ENCODE measurements at places on chromosomes 16 and 17.

DNA sequence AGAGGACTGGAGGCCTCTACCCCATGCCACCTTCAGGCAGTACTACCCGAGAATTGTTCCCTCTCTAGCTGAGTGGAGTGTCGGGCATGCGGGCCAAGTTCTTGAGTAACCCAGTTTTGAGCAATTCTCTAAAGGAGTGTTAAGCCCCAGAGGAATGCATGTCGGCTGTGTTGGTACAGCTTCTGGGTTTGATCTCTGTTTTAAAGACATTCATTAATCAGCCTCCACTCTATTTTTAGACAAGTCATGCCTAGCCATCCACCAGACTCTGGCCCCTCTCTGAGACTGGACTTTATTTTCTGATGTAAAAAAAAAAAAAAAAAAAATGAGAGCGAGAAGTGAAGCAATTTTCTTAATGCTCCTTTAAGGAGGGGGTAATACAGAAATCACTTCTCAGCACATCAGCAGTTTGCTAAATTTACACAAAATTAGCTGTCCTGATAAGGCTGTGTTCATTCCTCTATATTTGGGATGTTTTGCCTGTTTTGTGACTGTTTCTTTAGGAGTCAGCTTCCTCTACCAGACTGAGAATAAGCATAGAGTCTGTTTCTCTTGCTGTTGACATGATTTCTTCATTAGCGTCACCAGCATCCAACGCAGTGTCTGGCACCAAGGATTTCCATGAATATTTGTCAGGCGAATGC is 88.7 kb downstream of the AXIN2 start:
- DNase-seq = no peak

DNA sequence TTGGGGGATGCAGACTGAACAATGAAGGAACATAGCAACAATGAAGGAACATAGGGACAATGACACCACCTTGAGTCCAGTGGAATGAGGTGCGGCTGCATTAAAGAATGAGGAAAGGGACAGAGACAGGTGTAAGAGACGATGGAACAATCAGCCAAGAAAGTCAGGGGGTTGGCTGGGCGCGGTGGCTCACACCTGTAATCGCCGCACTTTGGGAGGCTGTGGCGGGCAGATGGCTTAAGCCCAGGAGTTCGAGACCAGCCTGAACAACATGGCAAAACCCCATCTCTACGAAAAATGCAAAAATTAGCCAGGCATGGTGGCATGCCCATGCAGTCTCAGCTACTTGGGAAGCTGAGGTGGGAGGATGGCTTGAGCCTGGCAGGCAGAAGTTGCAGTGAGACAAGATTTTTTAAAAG is 13.6 kb upstream of the CBFB start:
- DNase-seq = no peak

GRCh38 chr17:40098846-40099618 is 1.4 kb downstream of the NR1D1 start:
- DNase-seq = peak; percentile 99

DNA sequence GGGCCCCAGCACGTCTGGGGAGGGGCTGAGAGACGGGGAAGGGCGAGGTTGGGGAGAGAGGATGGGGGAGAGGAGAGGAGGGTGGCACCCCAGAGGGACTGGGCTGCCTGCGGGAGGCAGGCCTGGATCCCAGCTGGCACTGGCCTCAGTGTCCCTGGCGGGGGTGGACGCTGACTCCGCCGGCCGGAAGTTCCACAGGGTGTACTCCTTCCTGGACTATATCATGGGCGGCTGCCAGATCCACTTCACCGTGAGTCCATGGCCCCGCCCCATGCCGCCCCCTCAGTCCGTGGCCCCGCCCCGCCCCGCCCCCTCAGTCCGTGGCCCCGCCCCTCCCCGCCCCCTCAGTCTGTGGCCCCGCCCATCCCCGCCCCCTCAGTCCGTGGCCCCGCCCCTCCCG is 11.3 kb downstream of the CPNE7 start:
- DNase-seq = no peak

DNA sequence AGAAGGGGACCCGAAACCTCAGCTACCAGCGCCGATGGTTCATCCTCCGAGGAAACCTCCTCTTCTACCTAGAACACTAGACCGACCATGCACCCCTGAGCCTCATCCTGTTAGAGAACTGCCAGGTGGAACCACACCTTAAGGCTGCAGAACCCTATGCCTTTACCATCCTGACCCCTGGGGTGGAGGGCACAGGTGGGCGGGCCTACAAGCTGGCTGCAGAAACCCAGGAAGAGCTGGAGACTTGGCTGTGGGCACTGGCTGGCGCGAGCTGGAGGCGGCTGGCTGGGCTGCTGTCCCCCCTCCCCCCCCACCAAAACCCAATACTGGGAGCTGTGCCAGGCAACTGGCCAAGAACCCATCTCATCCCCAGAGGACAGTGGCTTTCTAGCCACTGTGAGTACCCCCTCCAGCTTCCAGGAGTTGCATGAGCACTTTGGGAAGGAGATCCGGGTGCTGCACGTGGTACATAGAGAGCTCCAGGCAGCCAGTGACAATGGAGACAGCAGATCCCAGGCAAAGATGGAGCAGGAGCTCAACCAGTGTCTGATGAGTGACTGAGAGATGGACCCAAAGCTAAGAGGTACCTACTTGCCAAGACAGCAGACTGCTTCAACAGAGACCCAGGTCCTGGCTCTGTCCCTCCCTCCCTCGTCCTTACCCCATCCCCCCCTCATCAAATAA is 1.4 kb upstream of the CD2BP2 start:
- no peak for DNase-seq

GRCh38 chr17:43707184-43707583 is 45.5 kb upstream of the MEOX1 start:
- no peak for DNase-seq

- no peak for DNase-seq
Observed at GRCh38 chr17:60163108-60163784, 13.5 kb downstream of the CA4 start.

DNA sequence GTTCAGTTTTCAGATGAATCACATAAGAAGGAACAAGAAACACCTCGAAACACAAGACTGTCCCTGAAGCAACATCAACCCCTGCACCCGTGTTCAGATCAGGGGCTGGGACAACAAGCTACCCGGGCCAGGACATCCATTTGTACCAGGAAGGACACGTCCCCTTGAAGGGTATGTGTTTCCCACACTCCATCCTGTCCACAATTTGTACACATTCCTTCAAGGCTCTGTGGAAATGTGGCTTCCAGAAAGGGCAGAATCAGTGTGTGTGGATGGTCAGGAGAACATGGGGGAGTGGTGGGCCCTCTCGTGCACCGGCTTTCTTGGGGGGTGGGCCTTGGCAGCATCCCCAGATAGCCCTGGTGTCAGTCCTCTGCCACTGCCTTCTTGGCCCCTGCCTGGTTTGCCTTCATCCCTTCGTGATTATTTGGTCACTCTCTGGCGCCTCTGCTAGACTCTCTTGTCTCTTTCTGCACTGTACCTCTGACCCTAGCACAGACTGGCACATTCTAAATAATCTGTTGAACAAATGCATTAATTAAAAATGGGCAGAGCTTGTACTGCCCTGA is 10.3 kb downstream of the KIFC3 start:
- DNase-seq = no peak

DNA sequence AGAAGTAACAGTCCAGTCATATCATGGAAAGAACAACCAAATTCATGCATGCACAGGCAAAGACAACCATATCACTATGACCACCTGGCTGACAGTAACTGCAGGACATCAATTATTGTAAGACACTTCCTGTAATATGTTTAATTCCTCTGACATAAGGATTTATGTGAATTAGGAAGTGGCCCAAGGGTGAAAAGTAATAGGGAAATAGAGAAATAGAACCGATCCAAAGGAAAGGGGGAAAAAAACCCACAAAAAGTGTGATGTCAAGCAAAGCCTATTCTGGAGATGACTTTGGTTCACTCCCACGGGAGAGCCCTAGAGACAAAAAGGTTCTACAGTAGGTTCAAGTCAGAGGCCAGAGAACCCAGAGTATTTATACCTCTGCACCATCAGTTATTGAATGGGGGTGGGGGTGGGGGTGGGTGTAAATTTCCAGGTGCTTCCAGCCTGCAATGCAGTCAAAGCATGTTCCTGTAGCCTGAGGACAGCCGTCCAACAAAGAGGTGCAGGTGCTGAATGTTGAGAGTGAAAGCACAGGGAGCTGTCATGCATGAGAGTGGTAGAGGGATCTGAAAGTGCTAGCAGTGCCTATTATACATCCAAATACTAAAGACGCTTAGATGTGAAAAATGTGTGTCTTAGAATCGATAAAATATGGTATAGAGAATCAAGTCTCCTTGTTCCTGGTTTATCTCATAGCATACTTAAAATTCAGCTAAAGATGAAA is 95.6 kb upstream of the HLF start:
- DNase-seq = no peak

GRCh38 chr17:81124377-81124776 is 40.9 kb upstream of the PVALEF start:
- DNase-seq = no peak

- no peak for DNase-seq
Observed at GRCh38 chr17:77180503-77181357, 40.0 kb downstream of the SEC14L1 start.

- no peak for DNase-seq
Observed at GRCh38 chr17:79981090-79981489, 54.6 kb downstream of the TBC1D16 start.

- DNase-seq = no peak
Observed at GRCh38 chr16:49516382-49517036, 142.9 kb downstream of the C16orf78 start.

DNA sequence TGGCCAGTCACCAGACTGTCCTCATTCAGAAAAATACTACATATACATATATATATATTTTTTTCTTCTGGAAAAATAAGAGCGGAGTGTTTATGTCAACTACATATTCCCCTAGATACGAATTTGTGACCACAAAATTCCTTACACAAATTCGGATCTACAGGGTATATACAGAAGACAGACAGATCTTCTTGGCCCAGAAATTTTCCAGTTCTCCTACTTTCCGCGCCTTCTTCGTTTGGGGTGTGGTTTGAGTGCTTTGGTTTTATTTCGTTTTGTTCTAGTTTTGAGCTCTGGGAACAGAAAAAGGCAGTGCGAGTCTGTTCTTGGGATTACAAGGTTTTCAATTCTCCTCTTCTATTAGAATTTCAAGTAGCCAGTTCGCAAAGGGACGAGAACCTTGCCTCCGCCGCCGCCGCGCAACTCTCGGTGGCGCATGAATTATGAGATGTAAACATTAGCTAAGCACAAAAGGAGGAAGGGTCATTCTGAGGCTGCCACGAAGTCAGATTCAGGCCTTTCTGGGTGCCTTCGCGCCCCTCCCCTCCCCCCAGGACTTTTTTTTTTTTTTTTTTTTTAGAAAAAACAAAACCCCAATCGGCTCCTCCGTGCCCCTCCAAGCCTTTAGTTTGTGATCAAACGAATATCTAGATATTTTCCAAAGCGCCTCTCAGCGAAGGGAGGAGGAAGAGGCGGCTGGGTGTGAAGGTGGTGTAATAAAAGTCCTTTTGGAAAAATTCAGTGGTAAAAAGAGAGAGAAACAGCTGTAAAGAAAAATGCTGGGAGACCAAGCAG is 1.8 kb upstream of the HOXB4 start:
- DNase-seq = no peak

DNA sequence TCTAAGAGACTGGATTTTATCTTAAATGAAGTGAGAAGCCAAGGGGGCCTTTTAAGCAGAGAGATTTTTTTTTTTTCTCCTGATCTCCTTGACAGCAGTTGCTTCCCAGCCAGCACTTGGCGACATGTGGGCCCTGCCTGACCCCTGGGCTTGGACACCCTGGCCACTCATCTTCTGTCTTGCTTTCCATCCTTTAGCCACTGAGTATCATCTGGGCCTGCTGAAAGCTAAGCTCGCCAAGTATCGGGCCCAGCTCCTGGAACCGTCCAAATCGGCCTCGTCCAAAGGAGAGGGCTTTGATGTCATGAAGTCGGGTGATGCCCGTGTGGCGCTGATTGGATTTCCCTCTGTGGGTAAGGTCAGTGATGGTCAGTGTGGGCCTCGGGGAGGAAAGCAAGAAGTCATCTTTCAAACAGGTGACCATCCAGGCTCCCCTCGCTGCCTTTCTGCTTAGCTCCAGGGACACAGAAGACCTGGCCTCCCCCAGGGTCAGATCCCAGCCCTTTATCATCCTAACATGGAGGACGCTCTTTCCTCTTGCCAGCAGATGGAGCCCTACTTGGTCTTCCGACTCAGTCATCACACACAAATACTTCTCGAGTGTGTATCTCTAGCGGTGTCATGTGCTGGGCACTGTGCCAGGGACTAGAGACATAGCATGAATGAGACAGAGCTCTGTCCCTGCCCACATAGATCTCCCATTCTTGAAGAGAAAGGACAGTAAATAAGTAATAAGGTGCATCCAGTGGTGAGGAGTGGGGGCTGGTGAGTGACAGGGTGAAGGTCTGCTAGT is 6.1 kb downstream of the DRG2 start:
- no peak for DNase-seq

DNA sequence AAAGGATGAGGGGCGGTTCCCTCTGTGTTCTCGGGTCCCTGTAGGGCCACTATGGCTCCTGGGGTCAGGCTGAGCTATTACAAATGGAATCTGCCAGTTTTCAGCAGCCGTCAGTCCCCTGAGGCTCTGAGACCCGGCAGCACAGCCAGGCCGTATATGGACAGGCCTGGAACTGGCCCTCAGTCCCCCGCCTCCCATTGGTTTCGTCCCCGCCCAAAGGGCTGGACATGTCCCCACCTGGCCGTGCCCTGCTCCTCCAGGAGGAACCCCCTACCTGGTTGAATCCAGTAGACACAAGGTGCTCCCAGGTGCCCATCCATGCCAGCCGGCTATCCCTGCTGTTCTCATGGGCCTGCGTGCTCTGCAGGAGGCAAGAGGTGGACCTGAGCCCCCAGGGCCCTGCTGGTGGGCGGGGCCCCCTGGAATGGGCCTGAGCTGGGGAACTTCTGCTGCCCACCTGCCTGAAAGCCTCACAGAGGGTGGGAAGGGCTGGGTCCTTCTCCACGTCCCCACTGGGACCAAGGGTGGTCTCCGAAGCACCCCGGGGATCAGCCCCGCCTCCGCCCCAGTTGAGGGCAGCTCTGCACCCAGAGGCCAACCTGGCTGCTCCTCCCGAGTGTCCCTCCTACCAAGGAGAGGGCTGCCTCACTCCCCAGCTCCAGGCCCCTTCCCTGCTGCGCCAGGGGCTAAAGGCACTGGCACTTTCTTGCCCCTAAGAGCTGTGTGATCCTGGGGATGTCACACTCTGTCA is 16.8 kb downstream of the VASN start:
- no peak for DNase-seq

GRCh38 chr17:8068736-8069586 is 18.6 kb downstream of the ALOX12B start:
- no peak for DNase-seq

GRCh38 chr16:55133654-55134053 is 190.3 kb upstream of the IRX6 start:
- no peak for DNase-seq

DNA sequence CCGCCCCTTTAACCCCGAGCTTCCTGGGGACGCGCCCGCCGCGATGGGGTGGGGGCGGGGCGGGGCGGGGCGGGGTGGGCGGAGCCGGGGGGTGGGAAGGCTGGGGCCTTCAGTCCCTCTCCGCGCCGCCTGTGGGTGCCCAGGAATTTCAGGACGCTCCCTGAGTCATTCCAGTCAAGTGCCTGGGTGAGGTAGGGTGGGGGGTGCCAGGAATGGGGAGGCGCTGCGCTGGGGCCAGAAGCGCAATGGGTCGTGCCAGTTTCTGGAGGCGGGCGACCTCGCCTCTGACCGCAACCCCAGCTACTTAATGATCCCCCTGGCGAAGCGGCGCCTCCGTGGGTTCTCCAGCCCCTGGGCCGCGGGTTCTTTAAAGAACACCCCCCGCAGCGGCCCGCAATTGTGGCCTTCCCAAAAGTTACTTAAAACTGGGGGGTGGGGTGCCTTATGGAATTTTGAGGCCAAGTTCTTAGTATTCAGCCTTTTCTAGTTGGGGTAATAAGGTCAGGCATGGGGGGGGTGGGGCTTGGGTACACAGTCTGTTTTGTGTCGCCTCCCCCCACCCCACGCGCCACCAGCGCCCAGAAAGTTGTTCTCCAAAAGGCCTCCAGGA is 826 bp upstream of the GSE1 start:
- no peak for DNase-seq

Data from stimulated activated CD4-positive, alpha-beta T cell treated with anti-CD3 and anti-CD28 coated beads, Interleukin-15, amount 100 ng/mL, for 1 hour (primary cell).